Motor neuron (in vitro differentiated cells): ENCODE measurements at places on chromosomes 2 and 18. TPM values are rescaled to one million over a fixed set of nuclear protein-coding genes. Genes with fewer than 3 reads are reported as not detected.

GRCh38 chr18:8610459-8610851, 1.2 kb downstream of the RAB12 start:
- ATAC-seq: no peak

GRCh38 chr18:61352059-61352458, 18.8 kb downstream of the CDH20 start:
- no peak for ATAC-seq

The PSD4 gene
- 0.74 and 0.93 TPM in 2 replicates for total RNA-seq

DNA sequence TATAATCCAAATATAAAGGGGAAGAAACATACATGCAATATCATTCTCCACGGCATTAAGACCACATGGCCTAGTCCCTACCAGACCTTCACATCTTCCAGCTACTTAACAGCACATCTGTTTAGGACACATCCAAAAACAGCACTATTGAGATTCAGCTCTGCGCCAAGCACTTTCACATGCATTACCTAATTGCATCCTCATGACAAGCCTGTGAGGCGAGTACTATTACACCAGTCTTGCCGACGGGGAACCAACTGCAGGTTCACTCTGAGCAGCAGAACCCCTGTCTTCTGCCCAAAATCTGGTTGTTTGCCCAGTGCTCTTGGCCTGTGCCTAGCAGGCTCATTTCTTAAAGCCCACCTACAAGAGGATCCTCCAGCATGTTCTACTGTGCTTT, 66.7 kb downstream of the AAK1 start:
- ATAC-seq: no peak

DNA sequence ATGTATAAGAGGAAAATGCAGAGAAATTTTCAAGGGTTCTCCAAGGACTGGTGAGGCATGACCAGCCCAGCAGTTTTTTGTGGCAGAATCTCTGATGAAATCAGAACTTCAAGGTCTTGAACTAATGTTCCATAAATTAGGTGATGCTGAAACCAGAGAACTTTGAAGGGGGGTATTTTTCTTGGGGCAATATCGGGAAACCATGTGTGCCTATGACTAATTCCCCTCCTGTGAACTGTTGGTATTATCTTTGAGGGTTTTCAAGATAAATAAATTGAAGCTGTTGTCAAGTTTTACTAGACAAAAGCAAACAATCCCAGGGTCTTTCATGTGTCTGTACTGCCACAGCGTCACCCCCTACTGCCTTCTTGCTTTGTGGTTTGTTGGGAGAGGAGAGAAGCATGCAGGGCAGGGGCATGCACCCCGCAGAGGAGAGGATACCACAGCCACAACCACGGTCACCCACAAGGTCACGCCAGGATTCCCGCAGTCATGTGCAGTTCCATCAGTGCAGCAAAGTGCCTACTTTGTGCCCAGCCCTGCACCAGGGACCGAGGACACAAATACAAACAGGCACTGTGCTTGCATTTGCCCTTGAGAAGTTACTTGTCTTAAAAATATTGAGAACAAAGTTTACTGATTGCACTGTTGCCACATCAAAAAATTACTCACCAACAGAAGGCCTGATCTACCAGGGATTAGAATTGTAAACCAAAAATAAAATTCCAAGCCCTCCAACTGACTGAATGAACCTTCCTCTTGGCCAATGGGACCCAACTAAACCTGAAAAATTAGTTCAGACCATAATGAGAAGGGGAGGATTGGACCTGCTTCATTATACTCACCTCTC, 413.3 kb upstream of the TRIB2 start:
- ATAC-seq: no peak

DNA sequence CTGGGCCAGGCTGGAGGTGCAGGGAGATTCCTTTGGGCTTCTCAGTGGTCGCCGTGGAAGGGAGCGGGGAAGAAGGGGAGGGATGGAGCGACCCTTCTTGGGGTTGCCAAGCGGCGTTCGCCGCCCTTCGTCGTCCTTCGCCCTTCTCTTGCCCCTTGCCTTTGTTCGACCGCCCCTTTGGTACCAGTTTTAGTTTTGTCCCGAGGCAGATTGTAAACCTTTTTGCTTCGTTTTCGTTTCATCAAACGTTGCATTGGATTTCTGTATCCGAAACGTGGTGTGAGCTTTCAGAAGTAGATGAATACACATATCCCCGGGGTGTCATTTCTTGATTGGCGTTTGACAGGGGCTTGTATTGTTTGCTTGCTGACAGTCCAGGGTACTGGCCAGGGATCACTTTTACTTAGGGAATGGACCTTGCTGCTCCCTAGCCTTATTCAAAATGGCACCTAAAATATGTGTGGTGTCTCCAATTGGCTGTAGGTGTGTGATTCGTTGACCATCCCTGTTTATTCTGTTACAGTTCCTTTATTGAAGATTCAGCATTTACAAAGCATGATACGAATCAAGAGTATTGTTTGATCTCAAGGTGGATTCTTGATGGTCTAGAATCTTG, 788 bp downstream of the USP14 start:
- peak; percentile 7 for ATAC-seq

The SPDYA gene
- 1.4 and 2.6 TPM in 2 replicates for total RNA-seq
